ENCODE measurements at places on chromosomes 4 and X.
A peak's percentile ranks its signal among the peaks of the same experiment; 100 is the strongest.

DNA sequence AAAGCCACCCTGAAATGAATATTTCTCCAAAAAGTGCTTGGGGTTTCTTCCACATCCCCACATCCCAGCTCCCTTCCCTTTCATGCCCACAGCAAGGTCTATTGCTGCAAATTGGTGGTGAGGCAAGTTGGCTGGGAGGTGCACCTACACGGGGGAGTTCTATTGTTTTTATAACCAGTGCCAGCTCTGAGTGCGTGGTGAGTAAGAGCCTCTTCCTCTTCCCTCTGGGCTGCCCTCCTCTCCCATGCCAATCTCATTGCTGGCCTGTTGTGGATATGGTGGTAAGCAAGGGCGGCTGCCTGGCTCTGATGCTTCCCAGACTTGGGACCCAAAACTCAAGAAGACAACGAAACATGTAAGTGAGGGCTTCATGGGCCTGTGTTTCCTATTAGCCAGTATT is 204.3 kb downstream of the SHROOM3 start:
- no peak for DNase-seq

DNA sequence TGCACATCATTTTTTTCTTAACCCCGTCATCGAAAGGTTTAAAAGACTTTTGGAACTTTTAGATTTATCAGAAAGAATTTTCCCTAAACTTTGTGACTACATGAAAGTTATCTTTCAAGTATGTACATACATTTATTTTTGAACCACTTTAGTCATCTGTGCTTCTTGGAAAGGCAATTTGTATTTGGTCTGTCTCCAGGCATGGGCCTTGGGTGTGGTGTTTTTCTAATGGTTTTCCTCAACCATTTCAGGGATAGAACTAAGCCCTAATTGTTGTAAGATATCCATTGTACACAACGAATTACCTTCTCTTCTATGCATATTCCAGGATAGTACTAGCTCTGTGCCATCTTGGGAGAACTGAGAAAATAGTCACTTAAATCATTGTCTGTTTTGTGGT is 191.5 kb upstream of the RPL34 start:
- no peak for DNase-seq

DNA sequence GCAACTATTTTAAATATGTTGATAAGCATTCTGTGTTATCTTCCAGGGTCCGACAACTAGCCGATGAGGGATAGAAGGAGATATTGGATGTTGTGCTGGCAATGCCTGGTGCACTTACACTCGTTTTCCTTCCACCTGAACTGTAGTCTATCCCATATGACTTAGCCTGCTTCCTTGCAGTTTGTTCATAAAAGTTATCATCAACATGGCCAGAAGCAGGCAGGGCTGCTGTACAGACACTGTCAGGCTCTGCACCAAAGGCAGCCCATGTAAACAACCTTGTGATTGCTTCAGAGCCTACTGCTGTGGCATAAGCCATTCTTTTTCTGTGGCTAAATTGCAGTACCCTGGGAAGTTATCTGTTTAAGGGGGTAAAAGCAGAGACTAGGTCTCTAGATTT is 1.6 kb downstream of the MAPK10 start:
- no peak for DNase-seq

GRCh38 chrX:18348047-18348446 is 6.4 kb downstream of the SCML2 start:
- DNase-seq = no peak

GRCh38 chrX:103503163-103503852 is 16.0 kb downstream of the RAB40A start:
- DNase-seq = no peak

DNA sequence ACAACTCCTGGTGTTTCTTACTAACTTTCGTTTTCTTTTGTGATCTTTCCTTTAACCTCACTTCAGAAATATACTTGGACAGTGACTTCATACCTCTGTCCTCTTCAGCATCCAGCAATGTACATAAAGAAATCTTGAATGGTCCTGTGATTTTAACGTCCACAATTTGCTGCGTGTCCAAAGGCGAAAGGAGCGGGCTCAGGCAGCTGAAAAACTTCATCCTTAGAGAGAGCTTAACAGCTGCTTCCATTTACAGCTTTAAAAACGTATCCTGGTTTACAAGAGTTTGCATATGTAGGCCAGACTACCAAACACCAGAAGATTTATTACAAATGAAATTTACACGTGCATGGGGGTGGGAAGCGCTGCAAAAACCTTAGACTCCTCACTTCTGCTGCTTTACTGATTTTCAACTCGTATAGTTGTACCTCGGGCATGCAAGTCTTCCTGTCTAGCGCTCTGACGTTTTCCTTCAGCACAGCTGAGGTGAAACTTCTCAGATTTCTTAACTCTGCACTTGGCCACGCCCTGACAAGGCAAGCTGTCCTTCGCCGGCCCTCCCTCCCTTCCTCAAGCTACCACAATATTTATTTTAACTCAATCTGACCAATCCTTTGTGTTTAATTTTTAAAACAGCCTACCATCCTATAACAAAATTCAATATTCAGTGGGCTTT is 406.4 kb downstream of the FAM47A start:
- no peak for DNase-seq

GRCh38 chr4:184348311-184349233 is 125.8 kb downstream of the IRF2 start:
- DNase-seq = no peak

DNA sequence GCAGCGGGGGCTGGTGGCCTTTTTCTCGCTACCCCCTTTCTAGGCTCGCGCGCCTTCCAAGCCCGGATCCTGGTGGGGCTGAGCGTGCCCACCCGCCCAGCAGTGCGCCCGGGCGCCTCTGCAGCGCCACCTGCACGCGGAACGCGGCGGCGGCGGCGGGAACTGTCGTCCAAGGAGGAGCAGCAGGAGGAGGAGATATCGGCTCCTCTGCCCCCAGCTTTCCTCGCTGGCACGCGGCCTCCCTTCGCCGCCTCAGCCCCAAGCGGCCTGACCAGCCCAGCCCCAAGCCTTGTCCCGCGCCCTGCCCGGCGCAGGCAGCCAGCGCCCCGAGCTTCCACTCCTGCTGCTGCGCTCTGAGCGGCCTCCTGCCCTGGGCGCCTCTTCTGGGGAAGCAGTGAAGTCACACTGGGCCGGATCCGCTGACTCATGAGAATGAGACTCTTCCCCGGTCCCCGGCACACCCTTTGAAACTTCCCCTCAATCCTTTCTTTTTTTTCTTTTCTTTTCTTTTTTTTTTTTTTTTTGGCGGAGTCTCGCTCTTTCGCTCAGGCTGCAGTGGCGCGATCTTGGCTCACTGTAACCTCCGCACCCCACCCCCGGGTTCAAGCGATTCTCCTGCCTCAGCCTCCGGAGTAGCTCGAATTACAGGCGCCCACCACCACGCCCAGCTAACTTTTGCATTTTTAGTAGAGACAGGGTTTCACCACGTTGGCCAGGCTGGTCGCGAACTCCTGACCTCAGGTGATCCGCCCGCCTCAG is 10.6 kb upstream of the ELF4 start:
- DNase-seq = peak; percentile 50

GRCh38 chrX:130174045-130174704 is 2.4 kb downstream of the RAB33A start:
- DNase-seq = no peak

GRCh38 chrX:10156199-10157031 is at the start of gene CLCN4:
Gene CLCN4, plus strand, starts transcription at chrX:10156975. Its CDS starts 28,058 bp downstream, at chrX:10185033.
- no peak for DNase-seq

- DNase-seq = no peak
Observed at GRCh38 chr4:4496592-4497372, 45.1 kb downstream of the STX18 start.

DNA sequence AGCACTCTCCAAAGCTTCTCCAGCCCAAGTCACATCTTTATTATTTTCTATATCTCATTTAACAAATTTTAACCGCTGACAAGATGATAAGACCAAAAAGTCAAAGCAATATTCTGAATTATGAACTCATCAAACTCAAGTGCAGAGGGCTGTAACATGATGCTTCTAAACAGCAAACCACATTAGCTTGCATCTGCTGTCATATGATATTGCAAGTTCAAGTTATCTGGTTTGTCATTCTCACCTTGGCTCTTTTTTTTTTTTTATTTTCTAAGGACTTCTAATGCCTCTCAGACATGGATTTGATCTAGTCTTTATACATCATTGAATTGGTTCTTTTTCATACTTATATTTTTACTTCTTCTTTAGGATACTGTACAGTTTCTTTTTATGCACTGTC is 93.4 kb downstream of the SLC10A7 start:
- DNase-seq = no peak

DNA sequence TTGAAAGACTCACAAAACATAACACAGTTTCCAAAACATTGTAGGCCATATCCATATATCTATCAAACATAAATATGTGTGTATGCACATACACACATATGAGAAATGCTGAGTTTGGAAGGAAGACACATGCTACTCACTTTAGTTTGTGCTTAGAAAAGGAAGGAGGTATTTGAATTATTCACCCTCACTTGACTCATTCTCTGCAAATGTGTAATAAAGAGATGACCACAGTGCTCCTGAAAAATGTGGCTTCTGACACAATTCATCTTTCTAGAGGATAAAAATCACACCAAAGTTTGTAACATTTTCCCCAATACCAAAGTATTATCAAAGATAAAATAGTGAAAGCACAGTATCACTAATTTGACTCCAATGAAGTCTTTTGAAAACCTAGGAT is 950.1 kb downstream of the FAT4 start:
- DNase-seq = no peak

- no peak for DNase-seq
Observed at GRCh38 chr4:178356725-178357124, 914.5 kb upstream of the AGA start.

- no peak for DNase-seq
Observed at GRCh38 chr4:151581570-151581969, 172.6 kb downstream of the FHIP1A start.

- no peak for DNase-seq
Observed at GRCh38 chr4:25424539-25425228, 47.6 kb downstream of the ANAPC4 start.

DNA sequence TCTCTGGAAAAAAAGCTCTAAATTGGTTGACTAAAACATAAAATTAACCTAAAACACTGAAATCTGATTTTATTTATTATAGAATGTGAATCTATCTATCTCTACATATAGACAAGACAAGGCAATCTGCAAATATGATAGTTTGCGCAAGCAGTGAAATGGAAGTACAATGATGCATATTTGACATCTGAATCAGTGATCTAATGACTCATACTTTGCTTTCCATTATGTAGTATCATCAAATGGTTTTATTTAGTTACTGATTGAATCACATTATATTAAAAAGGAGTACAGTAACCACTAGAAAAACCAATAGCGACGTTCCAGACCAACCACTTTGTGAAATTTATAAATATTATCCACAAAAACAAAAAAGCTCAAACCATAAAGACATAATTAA is 1969.3 kb downstream of the PCDH7 start:
- no peak for DNase-seq

DNA sequence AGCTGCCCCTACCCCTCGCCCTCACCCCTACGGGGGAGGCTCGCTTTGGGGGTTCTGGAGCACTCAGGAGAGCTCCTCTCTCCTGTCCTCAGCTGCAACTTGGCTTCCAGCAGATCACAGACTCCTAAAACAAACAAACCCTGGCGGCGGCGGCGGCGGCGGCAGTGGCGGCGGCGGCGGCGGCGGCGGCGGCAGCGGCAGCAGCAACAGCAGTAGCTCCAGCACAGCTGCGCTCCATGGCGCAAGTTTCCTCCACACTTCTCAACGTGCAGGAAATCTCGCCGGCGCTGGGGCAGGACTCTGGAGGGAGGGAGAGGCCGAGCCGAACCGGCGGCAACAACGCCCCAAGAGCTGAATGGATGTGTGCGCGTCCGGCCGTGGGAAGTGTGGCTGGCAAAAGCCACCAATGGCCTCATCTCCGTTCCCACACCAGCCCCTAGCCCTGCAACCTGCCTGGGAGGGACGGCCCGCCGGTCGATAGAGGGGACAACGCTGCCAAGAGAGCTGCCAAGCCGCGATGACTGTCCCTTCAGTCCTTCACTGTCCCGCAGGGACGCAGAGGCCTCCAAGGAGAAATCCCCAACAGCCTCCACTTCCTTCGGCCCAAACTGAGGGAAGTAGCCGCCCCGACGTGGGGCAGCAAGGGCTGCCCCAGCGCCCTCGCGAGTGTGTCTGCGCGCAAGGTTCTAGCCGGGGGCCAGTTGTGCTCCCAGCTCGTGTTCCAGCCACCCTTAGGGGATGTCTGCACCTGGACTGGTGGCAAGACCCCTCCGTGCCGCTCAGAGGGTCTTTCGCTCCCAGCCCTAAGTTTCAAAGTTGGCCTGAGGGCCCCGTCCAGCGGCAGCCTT is 775 bp downstream of the SHROOM4 start:
- DNase-seq = no peak

- DNase-seq = no peak
Observed at GRCh38 chr4:91630054-91630453, 673.7 kb upstream of the GRID2 start.

DNA sequence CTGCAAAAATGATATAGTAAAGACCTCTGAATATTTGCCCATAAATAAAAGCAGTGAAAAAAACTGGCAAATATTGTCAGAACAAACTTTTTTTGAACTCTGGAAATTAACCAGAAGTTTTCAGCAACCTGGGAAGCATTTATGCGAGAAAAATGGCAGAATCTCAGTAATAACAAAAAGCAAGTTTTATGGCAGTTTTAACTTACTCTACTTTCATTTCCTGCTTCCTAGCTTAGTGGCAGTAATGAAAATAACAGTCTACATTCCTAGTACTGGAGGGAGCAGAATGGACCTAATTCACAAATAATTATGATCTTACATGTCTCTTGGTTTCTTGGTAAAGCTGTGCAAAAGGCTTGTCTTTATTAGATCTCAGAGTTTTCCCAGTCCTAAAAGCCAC is 460.1 kb downstream of the NAF1 start:
- no peak for DNase-seq

DNA sequence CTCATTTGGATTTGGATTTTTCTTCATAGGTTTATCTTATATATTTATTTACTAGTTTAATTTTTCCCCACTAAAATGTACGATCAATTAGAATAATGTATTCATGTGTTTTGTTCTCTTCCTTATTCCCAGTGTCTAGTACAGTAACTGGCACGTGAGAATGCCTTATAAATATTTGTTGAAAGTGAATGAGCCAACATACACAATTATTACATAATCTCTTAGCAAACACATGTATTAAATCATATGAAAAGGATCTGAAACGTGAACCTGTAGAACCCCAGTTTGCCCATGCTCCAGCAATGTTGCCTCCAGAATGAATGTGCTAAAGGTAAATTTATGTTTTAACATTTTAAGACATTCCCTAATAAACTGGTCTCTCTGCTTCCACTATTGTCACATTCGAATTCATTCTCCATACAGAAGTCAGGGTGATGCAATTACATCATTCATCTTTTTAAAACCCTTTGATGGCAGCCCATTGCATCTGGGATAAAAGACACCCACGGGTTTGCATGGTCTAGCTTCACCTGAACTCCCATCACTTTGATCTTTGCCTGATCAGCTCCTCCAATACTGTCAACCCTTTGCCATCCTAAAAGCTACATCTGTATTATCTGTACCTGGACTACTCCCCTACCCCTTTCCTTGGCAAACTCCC is 30.7 kb upstream of the AREG start:
- DNase-seq = no peak

DNA sequence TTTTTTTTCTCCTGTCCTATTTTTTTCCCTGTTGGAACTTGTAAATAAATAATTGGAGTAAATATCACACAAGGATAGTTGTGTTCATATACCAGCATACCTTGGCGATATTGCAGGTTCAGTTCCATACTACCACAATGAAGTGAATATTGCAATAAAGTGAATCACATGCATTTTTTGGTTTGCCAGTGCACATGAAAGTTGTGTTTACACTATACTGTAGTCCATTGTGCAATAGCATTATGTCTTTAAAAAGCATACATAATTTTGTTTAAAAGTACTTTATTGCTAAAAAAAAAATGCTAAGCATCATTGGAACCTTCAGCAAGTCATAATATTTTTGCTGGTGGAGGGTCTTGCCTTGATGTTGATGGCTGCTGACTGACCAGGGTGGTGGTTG is 88.6 kb downstream of the GSTCD start:
- no peak for DNase-seq

All from activated T-cell treated with anti-CD3 and anti-CD28 coated beads for 1 hour (primary cell).